ENCODE measurements at places on chromosomes 3 and 15.

DNA sequence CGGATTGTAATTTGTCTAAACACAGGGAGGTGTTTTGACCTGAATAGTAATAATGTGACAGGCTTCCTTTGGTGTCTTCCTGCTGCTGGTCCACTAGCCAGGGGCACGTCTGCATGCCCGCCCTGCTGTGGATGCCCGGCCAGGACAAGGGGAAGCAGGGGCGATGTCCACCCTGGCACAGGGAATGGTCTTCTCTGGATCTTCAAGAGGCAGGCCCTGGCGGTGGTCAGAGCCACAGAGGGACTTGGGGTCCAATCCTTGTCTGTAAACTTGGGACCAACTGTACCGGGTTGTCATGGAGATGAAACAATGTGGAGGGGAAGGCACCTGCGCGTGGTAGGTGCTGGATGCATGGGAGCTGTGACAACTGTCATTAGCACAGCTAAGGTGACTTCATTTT is 134.1 kb downstream of the RPLP1 start:
- no peak for DNase-seq

DNA sequence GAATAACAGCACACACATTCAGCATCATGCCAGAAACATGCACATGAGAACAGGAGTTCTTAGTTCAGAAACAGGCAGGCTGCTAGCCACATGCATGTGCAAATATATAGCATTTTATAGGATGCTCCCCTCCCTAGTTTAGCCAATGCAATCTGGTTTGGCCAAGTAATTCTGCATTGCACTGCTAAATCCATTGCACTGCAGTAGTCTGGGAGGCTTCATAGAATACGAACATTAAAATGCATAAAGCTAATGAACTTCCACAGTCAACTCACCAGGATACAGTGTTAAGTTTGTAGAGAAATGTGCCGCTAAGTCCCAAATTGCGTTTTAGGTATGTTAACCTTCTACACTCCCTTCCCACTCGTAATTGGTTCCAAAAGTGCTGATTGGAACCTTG is 41.8 kb downstream of the EHHADH start:
- no peak for DNase-seq

DNA sequence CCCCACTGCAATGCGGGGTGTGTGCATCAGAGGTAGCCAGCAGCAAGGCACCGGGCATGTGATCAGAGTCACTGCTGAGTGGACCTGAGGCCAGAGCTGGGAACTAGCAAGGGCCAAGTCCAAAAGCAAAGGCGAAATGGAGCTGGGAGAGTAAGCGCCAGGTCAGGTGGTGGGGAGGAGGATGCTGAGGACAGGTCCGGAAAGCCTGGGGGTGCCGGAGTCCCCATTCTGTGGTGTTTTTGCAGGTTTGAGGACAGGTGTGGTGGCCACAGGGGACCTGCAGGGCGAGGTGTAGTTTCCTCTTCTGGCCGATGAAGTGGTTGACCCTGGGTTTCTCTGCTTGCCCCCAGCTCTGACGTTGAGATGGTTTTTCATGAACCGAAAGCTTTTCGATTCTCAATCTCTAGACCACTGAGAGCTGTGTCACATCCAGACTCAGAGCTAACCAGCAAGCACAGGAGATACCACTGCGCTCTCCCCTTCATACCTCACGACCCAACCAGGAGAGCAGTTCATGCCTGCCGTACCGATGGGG is 35.0 kb upstream of the HES1 start:
- DNase-seq, result no peak

GRCh38 chr3:43540624-43541023 is 81.2 kb downstream of the ANO10 start:
- no peak for DNase-seq

DNA sequence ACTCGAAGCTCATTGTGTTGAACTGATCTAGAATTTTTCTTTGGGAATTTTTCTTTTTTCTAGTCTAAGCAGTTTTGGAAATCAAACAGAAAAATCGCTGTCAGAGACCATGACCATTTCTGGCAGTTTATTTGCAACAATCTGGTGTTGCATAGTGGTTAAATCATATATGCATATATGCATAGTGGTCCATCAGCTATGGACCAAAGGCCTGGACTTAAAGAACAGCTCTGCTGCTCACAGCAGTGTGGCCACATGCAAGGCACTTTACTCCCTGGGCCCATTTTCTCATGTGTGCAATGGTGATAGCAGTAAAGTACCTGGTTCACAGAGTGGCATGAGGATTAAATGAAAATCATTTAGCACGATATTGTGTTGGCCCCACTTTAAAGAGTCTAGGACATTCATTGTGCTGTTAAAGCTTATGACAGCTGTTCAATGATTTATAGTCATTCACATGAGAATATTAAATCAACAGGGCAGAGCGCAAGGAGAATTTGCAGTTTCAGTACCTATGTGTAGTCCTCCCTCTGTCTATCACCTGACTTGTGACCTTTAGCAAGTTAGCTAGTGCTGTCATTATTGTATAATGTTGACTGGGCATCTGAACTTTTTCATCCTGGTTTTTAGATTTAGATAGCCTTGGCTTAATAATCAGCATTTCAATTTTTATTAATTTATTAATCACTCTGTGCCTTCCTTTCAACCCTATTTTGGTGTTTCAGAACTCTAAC is 46.4 kb downstream of the BLM start:
- no peak for DNase-seq

DNA sequence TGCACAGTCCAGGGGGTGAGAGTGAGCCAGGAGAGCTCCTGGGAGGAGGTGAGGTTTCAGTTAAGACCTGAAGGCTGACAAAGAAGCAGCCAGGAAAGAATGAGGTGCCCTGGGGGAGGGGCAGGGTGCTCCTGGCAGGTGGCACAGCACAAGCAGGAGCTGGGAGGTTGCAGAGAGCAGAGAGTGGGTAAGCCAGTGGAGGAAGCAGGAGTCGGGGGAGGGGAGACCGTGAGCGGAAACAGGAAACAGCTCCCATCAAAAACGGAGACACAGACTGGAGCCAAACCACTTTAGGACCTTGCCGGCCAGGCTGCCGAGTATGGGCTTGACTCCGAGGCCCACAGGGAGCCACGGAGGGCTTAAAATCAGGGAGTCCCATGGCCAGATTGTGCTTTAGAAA is 12.1 kb upstream of the FBLN2 start:
- DNase-seq, result no peak

GRCh38 chr3:41525303-41526064 is 326.2 kb downstream of the CTNNB1 start:
- DNase-seq, result no peak

GRCh38 chr15:100030586-100031229 is 297.5 kb upstream of the LYSMD4 start:
- no peak for DNase-seq

DNA sequence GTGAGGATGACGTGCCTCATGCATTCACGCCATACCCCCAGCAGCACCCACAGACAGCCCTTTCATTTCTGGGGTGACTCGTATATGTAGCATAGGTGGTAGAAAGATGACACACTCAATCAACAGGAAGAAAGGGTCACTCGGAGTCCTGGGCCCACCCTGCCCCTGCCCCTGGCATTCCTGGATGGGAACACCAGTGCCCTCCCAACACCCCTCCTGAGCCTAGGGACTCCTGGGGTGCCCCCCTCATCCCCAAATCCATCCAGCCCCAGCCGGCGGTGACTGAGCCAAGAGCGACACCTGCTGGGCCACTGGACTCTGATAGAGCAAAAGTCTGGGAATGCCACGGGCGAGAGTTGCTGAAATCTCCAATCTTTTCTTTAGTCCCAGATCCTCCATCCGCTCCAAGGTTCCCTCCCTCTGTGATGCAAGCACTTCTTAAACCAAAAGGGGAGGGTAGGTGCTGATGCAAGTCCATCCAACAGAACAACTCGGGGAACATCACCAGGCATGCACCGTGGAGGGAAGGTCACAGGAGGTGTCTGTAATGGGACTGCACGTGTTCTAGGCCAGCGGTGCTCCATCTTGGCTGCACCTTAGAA is 31.1 kb downstream of the ACAN start:
- no peak for DNase-seq

DNA sequence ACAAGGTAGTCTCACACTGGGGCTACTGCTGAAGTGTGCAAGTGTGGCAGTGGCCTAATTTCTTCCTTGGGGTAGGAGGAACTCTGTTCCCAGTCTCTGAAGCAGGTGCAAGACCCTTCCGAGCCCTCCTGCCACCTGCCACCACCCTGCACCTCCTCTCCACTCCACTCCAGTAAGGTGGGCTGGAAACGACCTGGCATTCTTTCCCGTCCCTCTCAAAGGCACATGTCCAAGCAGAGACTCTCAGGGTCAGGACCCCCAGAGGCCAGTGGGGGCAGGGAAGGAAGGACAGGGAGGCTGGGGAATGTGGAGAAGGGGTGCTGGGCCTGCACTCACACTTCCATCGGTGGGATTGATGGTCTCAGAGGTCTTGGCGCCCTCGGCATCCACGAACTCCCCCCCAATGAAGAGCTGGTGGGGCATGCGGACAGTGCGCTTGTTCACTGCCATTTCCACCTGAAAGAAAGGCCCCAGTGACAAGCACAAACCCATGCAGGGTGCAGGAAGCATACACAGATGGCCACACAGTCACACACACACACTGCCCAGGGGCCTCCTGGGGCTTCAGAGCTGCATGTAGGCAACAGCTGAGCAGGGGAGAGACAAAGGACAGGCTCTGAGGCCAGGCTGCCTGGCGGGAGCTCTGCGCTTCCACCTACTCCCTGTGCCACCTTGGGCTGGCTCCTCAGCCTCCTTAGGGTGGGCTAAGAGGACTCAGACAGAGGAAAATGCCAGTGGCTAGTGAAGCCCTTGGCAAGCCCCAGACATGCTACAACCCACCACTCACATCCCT is 43.8 kb downstream of the ALDH1L1 start:
- no peak for DNase-seq

DNA sequence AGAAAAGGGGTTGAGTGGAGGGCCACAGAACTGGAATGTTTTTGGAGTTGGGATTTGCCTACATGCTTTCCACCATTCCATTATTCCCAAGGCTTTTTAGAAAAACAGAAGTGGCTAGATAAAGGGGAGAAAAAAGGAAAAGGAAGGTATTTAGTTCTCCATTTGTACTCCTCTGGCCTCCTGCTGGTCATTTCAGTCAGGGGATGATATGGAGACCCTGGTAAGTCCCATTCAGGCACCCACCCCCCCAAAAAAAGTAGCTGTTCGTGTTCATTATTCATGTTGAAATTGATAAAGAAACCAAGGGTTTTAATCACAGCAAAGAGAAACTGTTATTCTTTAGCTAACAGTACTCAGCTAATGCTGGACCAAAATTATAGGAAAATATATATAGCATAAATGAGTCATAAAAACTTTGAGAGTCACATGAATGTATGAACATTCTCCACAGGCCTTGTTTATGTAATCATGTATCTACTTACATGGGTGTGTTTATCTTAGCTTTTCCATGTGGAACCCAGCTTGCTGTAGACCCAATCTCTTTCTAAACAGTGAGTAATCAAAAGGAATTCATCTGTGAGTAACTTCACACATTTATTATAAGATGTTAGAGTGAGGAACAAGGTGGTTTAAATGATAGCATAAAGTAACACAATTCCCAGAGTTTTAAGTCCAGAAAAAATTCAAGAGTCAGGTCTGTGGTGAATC is 167.2 kb downstream of the KCNMB2 start:
- DNase-seq, result no peak

- no peak for DNase-seq
These were observed 178.6 kb downstream of the SATB1 start for GRCh38 chr3:18246336-18247060.

- no peak for DNase-seq
These were observed 11.3 kb downstream of the QTRT2 start for GRCh38 chr3:114067804-114068203.

DNA sequence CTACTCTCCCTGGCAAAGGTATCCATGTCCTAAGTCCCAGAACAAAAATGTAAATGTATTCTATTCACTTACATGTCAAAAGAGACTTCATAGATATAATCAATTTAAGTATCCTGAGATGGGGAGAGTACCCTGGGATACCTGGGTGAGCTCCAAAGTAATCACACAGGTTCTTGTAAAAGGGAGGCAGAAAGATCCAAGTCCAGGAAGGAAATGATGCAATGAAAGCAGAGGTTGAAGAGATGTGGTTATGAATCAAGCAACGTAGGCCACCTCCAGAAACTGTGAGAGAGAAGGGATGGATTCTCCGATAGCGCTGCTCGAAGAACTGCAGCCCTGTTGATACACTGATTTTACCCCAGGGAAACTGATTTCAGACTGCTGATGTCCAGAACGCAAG is 93.9 kb upstream of the VGLL3 start:
- DNase-seq, result no peak

DNA sequence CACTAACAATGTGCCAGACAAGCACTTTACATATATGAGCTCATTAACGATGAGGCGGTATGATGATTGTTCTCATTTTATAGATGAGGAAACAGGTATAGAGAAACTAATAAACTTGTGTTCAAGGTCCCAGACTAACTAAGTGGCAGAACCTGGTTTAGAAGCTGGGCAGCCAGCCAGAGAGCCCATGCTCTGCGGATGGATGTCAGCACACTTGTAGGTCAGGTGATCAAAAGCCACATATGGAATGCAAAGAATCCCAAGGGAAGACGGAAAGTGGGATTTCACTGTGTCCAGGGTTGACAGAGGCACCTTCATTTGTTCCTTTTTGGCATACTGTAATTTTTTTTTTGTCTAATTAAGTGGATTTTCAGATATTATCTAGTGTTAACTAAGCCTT is 103.7 kb downstream of the EFL1 start:
- DNase-seq, result no peak

- no peak for DNase-seq
These were observed 39.0 kb downstream of the ESYT3 start for GRCh38 chr3:138473391-138473790.

DNA sequence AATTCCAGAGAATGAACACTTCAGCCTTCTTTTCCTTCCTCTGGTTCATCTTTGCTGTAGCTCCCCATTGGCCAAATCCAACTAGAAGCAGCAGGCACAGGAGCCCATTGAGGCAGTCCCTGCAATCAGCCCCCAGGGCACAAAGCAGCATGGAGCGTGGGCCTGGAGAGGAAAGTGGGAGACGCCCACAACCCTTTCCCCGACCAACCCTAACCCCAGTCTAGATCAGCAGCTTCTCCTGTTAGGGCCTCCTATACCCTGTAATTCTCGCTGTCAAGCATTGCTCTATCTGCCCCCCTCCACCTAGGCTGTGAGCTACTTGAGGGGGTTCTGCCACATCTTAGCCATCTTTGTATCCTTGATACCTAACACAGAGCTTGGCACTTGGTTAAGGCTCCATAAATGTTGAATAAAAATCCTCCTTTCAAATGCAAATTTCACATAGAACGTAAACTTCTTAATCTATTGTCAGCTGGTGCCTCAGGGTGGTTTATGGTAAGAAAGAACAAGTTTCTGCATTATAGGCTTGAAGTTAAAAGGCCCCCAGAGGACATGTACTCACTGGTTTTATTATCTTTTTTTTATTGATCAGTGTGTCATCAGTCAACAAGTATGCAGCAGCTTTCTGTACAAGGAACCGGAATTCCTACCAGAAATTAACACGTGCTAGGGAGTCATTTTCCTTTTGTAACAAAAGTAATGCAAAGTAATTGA is 97.9 kb upstream of the PFN2 start:
- no peak for DNase-seq
